ENCODE measurements at places on chromosomes 4 and X. TPM values are rescaled to one million over a fixed set of nuclear protein-coding genes. Genes with fewer than 3 reads are reported as not detected.
A peak's percentile ranks its signal among the peaks of the same experiment; 100 is the strongest.

DNA sequence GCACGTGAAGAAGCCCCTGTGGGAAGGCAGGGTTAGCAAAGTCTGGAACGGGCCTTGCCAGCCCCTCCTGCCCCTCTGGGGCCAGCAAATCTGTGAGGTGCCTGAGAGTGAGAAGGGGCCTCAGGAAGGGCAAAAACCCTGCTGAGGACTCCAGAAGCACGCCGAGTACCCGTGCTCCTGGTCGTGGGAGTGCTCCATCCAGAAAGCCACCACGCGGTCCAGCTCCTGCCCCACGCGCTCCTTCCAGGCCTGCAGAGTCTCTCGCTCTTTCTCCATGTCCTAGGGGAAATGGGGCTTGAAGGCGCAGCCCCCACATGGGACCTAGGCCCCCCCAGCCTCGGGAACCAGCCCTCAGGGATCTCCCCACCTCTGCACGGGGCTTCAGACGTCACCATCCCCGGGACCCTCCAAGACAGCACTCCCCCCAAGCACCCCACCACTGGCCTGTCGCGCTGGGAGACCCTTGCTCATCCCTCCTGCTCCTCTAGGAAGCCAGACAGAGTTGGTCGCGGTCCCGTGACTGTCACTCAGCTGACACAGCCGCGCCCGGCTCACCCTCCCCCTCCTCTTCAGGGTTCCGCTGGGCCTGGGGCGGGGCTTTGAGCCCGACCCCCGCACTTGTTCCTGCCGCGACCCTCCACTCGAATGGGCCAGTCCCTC, at the start of gene RENBP:
RENBP (minus strand) TSS at position 504 of the 660 bp plus-strand sequence; CDS start at position 471, 33 bp downstream.
- no peak for DNase-seq

GRCh38 chrX:10496345-10496965, 123.9 kb downstream of the MID1 start:
- peak; percentile 78 for DNase-seq

WAS gene
- not detected for total RNA-seq

DNA sequence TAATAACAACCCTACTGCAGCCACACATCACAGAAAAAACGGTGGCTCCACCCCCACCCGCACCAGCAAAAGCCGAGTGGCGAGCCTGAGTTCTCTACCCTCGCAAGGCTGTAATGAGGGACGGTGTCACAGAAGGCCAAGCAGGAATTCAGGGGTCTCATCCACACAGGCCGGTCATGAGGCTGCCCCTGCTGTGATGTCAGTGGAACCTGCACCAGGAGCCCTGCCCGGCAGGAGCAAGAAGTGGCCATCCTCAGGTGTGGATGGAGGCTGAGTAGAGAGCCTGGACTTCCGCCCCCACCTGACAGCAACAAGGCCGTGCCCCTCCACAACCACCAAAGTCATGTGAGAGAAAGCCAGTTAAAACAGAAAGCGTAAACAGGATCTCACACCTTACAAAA, 20.6 kb downstream of the LYAR start:
- no peak for DNase-seq

GRCh38 chr4:122469457-122469856, 12.9 kb upstream of the IL2 start:
- DNase-seq = no peak

GRCh38 chr4:74364652-74365491, at the start of gene EREG:
Gene EREG (plus strand): TSS chr4:74365145. CDS start chr4:74365309, 164 bp downstream.
- peak; percentile 26 for DNase-seq

GRCh38 chr4:139656614-139657486, 8.8 kb upstream of the MGST2 start:
- peak; percentile 69 for DNase-seq

DNA sequence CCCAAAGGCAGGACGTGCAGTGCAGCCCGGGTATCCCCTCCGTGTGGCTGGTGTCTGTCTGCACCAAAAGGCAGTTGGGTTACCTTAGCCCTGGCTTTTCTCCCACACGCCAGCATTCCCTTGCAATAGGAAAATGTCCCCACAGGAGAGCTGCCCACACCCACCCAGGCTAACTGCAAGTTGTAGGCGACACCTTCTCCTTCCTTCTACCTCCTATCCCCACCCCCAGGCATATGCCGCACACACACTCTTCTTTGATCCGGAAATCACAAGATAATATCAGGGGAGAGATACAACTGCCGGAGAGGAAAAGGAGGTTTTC, 444 bp upstream of the APBB2 start:
- DNase-seq = no peak

GPR50 gene
- total RNA-seq = not detected

ARHGAP6 gene
- total RNA-seq = 5.2 TPM

PLAC8 gene
- total RNA-seq = 12.5 TPM

DNA sequence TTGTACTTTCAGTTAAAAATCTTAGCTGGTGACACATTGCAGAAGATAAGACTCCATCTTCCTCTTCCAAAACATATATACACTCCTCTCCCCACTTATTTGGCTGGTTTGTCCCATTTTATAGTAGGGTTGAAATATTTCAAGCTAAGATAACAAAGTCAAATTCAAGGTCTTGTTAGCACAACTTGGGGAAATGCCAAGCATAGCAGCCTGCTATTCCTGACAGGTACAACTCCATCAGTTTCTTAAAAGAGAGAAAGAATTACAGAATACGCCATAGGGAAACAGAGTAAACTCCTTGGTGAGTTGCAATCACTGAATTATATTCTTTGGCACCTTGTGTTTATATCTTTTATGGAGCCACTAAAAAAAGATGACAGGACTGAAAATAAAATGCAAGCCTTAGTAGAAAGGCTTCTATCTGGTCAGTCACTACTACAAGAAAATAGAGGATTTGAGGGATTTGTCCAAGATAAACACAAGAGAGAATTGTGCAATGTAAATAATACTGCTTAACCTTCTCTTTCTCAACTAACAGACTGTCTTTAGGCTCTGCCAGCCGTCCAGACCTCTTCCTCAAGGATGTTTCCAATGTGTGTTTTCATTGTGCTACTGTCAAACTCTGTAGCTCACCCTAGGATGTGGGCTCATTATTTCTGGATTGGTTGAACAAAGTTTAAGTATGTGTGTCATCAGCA, 170.3 kb downstream of the VEGFC start:
- DNase-seq = peak; percentile 46

GLRA3 gene
- not detected for total RNA-seq

DNA sequence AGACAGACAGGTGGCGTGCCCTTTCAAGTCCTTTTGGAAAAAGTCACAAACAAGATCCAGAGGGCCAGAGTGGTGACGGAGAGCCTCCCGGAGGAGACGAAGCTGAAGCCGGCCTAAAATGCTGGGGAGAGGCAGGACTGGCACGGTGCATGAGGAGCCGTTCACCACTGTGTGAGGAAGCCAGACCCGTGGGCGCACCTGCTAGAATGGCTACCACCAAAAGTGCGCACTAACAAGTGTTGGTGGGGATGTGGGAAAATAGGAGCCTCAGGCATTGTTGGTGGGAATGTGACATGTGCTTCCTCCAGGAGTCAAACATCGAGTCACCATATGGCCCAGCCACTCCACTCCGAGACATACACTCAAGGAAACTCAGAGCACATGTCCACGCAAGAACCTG, 67.4 kb upstream of the HELT start:
- no peak for DNase-seq

DNA sequence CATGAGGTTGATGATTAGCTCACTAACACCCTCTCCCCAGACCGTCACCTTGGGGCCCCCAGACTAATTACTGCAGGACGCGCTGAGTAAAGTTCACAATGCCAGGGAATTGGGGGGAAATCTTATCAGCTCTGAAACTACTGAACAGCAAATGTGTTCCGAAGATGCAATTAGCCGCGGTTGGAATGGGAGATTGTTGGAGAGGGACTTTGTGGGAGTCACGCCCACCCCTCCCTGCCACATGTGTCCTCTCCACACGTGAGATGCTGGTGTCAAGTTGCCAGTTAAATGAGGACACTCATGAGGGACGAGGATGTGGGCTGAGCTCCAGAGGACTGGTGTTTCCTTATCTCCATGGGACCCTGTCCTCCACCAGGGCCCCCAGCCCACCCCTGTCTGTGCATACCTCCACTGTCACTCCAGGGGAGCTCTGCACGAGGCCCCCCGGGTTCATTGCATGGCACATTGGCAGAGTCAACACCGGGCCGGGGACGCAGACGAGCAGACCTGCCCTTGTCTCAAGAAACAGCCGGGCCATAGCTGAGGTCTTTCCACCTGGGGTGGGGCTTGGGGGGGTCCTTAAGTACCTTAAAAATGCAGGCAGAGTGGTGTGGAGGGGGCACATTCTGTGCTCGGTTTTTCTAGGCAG, 175.4 kb upstream of the PSAPL1 start:
- DNase-seq = no peak

DNA sequence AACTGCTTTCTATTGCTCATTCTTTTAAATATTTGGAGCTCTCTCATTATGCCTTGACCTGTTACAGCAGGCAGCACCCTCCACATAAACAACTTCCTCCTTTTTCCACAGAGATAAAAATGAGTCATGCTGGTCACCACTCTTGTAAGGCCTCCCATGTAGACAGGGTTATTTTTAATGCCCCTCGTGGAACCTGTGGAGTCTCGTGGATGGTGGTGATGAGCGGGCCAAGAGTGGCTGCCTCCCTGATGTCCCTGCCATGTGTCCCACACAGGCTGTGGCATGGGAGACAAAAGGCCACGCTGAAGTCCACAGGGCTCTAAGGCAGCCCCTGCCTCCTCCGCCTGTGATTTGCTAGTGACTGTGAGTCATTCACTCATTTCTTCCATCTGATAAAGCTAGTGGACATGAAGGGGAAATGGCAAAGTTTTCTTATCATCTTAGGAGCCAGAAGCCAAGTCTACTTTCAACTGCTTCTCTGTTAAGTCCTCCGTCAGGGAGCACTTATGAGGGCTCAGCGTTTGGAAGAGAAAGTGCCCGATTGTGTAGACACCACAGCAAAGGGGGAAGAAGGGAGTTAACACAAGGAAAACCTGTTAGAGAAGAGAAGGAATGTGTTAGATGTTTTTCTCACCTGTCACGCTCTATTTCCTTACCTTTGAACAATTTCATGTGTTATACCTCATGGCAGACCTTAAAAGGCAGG, 121.6 kb upstream of the FAT1 start:
- DNase-seq = peak; percentile 81

CNGA1 gene
- not detected for total RNA-seq

DNA sequence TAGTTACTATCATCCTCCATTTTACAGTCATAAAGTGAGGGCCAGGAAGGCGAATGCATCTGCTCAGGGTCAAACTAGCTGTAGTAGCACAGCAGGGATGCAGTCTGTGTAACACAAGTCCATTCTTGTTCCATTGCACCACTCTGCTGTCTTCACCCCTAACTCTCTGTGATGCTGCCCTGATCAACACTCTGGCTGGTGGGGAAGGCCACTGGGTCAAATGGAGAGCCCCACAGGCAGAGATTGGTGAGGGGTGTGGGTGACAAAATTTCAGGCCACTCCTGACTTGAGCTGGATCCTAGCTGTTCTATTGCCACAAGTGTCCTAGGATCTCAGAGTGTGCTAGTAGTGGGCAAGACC, 136.5 kb downstream of the PJA1 start:
- DNase-seq = no peak

- no peak for DNase-seq
Observed at GRCh38 chrX:73765776-73766430, 202.9 kb downstream of the CHIC1 start.

DNA sequence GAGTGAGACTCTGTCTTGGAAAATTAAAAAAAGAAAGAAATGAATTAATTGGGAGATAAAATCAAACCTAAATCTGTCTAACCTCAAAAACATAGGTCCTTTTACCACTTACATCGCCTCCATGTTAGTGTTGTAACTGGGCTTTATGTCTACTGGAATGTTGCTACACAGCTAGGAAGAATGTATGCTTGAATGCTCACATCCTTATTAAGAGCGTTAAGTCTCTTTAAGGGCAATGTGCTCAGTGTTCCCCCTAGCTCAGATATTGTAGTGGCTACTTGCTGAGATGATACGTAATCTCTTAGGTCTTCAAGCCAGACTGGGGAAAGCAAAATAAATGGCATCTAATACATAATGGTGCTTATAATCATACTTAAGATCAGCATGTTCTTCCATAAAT, 1072.8 kb downstream of the PDHA2 start:
- DNase-seq = no peak

- no peak for DNase-seq
Observed at GRCh38 chr4:96753216-96753615, 913.3 kb downstream of the PDHA2 start.

GRCh38 chrX:39755143-39756032, 342.4 kb downstream of the BCOR start:
- DNase-seq = peak; percentile 89

DNA sequence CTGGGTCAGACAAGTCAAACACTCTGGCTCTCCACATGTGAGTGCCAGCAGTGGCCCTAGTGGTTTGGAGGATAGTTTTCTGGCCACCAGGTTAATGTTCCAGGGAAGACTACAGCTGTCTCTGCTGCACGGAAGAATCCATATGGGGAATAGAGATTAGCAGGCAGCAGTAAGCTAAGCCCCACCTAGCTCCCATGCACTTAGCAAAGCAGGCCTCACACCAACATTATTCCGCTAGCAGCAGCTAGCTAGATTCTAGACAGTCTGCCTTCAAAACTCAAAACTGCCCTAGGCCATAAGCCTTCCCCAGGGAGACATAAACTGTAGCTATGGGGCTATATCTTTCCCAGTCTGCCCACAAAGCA, 203.4 kb downstream of the CHIC1 start:
- no peak for DNase-seq

GRCh38 chrX:47623540-47624027, 3.9 kb upstream of the SYN1 start:
- peak; percentile 50 for DNase-seq

GRCh38 chrX:49237060-49237459, 1.8 kb downstream of the CCDC22 start:
- DNase-seq = no peak

Measured in LHCN-M2 (cell line).